Vein endothelial cell (primary cell): ENCODE measurements at places on chromosomes 12 and 14. TPM values are rescaled to one million over a fixed set of nuclear protein-coding genes. Genes with fewer than 3 reads are reported as not detected.

The TSHR gene
- not detected in 2 replicates for total RNA-seq

The FAM186B gene
- total RNA-seq = 0.48 and 0.65 TPM in 2 replicates

The SLC25A47 gene
- total RNA-seq = 0.10 and 0.33 TPM in 2 replicates

The SERPINA1 gene
- total RNA-seq = not detected in 2 replicates

The MUCL1 gene
- total RNA-seq = not detected in 2 replicates

The RFLNA gene
- 0.76 and 2.6 TPM in 2 replicates for total RNA-seq

The CLEC9A gene
- total RNA-seq = not detected in 2 replicates

The GPRC5D gene
- total RNA-seq = 0.38 TPM in 1 of 2 replicates, not detected in the other

The C12orf54 gene
- not detected in 2 replicates for total RNA-seq

The ISCU gene
- 72.8 and 77.0 TPM in 2 replicates for total RNA-seq

The COL2A1 gene
- under 0.01 TPM in 2 replicates for total RNA-seq

The ALDH6A1 gene
- total RNA-seq = 13.9 and 24.5 TPM in 2 replicates

The GPR135 gene
- total RNA-seq = 2.3 and 3.8 TPM in 2 replicates

The FBXO21 gene
- 73.2 and 92.4 TPM in 2 replicates for total RNA-seq

The GALNT8 gene
- 0.19 and 0.33 TPM in 2 replicates for total RNA-seq

The AQP5 gene
- total RNA-seq = 0.29 TPM in 1 of 2 replicates, not detected in the other

The LRRC10 gene
- not detected in 2 replicates for total RNA-seq

The NGB gene
- not detected in 2 replicates for total RNA-seq
